ENCODE measurements at places on chromosomes 4 and X.

- DNase-seq = no peak
Observed at GRCh38 chr4:109052821-109053220, 249.6 kb downstream of the COL25A1 start.

DNA sequence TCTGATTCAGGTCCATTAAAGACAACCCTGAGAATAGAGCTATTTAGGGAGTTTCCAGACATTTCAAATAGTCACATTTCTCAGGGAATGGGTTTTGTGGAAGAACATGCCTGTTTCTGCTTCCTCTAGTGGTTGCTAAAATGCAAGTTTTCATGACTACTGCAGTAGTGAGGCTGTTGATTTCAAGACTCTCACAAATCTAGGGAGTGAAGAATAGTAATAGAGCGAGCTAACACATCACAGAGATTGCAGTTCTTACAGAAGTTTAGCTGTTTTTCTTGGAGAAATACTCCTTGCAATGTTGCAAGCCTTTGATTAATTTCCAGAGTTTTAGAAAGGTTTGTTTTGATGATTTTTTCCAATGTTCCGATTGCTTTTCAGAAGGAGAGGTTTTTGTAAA lies 610.2 kb upstream of the HTR2C start:
- no peak for DNase-seq

GRCh38 chrX:108199691-108200090 lies 108.1 kb downstream of the ATG4A start:
- no peak for DNase-seq

GRCh38 chr4:181017038-181017437 lies 1226.2 kb upstream of the TENM3 start:
- no peak for DNase-seq

- no peak for DNase-seq
Observed at GRCh38 chrX:109889289-109890006, 113.5 kb upstream of the TMEM164 start.

DNA sequence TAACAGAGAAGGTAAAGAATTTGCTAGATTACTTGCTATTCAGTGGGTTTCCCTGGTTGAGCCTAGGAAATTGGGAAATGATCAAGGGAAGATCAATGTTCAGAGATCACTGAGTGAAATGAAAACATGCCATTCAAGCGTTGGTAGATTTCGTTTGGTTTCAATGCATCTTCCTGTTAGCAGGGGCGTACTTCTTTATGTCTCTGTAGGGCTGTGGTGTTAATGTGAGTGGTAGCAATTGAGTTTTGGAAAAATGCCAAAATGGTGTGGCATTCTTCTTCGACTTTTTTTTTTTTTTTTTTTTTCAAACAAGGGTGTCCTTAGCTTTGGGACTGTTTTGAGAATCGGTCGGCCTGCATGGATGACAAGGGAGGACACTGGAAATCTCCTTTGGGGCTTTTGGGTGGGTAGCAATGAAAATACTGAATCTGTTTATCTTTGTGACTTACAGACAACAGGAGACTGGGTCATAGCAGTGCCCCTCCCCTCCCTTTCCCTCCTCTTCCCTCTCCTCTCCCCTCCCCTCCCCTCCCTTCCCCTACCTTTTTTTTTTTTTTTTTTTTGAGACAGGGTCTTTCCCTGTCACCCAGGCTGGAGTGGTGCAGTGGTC lies 50.4 kb downstream of the SPRY1 start:
- DNase-seq = no peak

GRCh38 chrX:34891391-34891790 lies 51.2 kb upstream of the FAM47B start:
- DNase-seq = no peak

DNA sequence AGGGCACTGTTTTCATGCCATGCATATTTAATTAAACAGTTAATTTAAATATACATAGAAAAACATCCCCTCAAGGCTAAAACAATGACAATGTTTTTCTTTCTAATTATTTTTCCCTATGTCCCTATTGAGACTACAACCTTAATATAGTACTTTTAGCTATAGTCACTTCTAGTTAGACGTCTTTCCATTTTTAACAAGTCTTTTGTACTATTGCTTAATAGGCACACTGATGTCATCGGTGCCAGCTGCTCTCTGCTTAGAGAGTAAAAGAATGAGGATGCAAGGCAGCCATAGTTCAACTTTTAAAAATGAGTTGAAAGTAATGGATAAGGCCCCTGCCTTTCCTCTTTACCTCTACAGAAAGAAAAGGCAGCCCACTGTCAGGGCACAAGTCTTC lies 191.1 kb downstream of the KCTD8 start:
- DNase-seq = no peak

DNA sequence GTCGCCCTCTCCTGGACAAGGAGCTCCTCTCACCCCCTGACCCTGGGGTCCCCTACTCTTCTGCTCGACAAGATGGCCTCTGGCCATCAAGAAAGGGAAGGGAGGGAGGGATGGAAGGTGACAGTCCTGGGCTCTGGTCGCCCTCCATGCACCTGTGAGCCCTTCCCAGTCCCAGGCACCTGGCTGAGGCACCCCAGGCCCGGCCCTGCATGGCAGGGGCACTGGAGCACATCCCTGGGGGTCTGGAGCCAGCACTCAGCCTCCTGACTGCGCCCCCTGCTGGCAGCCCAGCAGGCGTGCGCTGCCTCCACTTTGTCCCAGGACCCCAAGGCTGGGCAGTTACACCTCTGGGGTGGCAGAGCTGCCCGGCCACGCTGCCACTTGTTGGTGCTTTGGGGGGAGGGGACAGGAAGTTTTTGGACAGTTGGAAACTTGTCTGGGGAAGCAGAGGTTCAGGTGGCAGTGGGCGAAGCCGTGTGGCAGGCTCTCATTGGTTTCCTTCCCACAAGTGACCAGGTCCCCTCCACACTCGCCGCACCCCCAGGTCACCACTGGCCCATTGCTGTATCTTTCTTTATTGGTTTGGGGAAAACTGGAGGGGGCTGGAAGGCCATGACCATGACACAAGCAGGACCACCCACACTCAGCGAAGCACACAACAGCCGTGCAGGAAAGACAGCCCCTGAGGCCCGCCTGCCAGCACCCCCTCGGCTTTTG lies 4.3 kb downstream of the PNCK start:
- DNase-seq = no peak

DNA sequence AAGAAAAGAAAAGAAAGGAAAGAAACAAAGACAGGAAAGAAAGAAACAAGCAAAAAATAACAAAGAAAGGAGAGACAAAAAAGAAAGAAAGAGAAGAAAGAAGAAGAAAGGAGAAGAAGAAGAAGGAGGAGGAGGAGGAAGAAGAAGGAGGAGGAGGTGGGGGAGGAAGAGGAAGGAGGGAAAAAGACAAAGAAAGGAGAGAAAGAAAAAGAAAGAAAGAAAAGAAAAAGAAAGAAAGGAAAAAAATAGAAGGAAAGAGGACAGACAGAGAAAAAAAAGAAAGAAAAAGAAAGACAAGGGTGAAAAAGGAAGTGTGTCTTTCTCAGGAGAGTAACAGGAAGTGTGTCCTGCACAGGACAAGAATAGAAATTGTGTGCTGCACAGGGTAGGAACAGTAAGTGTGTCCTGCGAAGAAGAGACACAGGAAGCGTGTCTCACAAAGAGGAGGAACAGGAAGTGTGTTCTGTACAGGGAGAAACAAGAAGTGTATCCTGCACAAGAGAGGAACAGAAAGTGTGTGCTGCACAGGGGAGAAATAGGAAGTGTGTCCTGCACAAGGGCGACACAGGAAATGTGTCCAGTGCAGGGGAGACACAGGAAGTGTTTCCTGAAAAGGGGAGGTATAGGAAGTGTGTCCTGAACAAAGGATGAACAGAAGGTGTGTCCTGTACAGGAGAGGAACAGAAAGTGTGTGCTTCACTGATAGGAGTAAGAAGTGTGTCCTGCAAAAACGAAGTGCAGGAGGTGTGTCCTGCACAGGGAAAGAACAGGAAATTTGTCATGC lies 101.2 kb downstream of the ARSF start:
- no peak for DNase-seq

DNA sequence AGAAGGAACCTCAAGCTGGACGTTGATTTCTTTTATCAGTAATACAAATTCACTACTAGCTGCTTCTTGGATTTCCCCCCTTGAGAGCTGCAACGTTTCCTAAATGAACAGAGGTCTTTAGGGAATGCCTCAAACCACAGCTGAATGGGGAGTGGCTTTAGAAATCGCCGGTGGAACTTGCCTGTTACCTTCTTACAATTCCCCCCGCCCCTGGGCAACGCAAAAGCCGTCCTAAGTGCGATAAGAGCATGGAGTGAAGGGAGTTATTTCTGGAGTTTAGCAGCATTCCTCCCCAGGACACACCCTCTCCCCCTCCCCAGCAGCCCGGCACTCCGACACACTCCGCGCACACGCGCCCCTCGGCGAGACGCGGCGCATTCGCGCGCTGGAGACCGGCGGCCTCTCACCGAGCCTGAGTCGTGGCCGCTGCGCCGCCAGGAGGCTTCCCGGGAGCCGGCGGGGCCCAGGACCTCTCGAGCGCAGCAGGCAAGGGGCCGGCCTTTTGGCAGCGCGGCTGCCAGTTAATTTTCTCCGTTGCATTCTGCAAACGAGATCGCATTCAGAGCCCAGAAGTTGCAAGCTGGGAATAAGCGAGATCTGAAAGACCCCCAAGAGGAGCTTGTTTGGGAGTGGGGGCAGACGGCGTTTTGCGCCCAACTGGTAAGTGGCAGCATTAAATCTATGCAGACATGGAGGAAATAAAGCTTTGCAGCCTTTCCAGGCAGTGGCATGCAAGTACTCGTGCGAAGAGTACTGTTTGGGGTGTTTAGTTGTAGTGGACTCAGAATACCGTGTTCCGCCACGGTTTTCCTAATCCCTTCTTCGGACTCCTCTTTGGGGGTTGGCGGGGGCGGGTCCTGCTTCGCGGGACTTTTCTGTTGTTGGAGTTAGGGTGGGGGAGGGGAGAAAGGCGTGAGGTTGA lies 134.7 kb downstream of the PALLD start:
- no peak for DNase-seq

Data from vagina (tissue), 2 donors.